Stimulated activated CD4-positive, alpha-beta T cell treated with anti-CD3 and anti-CD28 coated beads, Interleukin-2, amount 100 ng/mL, for 24 hours (primary cell): ENCODE measurements at places on chromosomes 3 and 15.
A peak's percentile ranks its signal among the peaks of the same experiment; 100 is the strongest.

- DNase-seq, result no peak
These were observed 244.0 kb upstream of the TBC1D5 start for GRCh38 chr3:17986348-17986816.

- no peak for DNase-seq
These were observed 79.7 kb downstream of the WNT5A start for GRCh38 chr3:55407426-55407820.

DNA sequence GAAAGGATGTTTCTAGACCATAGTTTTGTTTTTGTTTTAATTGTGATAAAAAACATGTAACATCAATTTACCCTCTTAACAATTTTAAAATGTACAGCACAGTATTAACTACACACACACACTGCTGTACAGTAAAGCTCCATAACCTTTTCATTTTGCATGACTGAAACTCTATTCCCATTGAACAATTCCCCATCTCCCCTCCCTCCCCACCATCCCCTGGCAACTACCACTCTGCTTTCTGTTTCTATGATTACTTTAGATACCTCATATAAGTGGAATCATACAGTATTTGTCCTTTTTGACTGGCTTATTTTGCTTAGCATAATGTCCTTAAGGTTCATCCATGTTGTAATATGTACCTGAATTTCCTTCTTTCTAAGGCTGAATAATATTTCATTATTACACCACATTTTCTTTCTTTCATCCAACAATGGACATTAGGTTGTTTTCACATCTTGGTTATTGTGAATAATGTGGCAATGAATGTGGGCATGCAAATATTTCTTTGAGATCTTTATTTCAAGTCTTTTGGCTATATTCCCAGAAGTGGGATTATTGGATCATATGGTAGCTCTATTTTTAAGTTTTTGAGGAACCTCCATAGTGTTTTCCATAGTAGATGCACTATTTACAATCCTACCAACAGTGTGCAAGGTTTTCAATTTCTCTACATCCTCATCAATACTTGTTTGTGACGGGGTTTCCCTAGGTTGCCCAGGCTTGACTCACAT is 10.7 kb downstream of the CHST14 start:
- DNase-seq, result no peak

DNA sequence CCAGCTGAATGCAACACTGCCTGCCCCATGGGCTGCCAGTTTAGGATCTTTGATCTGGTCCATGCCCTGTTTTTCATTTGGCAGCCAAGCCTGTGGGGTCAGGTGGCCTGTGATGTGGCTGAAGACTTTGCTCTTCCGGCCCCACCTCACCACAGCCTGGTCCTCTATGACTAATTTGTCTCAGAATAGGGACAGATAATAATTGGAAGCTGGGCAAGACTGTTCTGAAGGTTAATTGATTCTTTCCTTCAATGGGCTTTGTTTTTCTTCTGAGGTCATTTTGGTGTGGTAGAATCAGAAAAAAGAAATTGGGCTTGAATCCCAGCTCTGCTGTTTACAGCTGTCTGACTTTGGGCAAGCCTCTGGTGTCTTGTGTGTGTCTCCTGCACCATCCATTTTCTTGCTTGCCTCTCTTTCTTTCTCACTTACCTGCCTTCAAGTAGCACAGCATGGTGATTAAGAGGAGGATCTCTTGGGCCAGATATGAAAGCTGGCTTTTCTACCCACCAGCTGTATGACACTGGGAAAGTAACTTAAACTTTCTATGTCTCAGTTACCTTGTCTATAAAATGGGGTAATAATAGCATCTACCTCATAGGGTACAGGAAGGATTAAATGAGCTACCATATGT is 24.2 kb downstream of the ABHD2 start:
- DNase-seq, result no peak

DNA sequence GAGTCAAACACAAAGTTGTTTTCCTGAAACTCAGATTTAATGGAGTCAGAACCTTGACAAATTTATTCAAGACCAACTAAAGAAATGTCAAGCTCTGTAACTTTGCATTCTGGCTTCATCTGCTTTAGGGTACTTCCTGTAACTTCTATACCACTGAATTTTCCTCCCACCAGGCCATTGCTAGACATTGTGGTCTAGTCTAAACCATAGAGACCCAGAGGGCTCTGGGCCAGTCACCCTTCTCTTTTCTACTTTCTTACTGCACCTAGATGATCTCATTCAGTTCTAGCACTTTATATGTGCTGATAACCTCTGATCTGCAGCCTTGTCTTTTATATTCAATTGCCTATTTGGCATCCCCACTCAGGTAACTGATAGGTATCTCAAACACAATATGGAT is 2.8 kb upstream of the OR5K1 start:
- no peak for DNase-seq

DNA sequence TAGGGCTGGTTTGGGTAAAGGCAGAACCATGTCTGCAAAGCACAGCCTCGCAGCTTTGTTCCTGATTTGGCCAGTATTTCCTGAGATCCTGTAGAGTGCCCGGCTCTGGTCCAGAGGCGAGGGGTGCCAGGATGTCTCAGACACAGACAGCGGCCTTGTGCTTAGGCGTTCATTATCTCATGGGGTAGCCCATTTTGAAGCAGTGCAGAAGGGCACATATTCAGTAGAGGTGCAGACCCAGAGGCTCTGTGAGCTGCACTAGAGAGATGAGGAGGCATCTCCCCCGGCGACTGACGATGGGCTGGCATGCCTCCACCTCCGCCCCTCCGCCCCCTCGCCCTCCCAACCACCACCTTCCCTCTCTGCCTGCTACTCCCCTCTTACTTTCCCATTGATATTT is 170.3 kb downstream of the CHDH start:
- DNase-seq, result no peak

DNA sequence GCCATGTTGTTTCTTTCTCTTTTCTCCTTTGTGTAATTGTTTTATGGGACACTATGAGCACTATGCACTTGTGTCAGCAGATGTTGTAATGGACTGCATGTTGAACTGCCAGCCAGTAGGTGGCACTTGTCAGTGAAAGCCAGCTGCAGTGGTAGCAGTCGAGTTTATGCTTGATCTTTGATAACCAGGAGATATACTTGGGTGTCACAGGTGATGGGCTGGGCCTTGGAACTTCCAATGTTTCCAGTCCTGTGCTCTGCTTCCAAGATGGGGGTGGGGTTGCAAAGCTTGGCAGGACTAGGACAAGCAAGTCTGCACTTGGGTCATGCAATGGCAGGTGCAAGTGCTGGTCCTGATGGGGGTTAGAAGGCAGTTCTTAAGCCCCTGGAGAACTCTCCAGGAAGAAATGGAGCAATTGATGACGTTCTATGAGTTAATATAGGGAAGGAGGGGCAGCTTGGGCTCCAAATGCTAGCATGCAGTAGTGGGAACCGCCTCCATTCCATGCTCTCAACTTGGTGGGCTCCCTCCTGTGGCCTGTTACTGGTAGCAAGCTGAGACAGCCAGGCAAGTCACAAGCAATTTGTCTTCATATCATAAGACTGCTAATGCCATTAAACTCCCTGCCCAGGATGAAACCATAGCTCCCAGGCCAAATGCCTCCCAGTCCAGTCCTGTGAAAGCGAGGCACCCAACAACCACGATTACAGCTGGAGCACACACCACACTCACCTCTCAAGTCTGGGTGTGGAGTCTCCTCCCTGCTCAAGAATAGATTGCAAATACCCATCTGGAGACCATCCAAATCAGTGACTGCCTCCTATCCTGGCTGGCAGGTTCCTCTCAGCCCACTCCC is 287.2 kb downstream of the CGGBP1 start:
- peak; percentile 22 for DNase-seq

DNA sequence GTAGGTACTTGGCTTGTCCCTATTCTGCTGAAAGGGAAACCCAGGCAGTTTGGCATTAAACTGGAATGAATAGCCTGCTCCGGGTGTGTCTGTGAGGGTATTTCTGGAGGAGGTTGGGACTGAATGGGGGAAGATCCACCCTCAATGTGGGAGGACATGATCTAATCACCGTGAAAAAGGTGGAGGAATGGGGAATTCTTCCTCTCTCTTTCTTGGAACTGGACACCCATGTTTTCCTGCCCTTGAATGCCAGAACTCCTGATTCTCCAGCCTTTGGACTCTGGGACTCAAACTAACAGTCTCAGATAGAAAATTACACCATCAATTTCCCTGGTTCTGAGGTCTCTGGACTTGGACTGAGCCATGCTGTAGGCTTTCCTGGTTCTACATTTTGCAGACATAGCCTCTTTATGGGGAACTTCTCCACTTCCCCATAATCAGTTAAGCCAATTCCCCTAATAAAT is 391.7 kb downstream of the EDEM1 start:
- DNase-seq, result no peak

GRCh38 chr3:140954576-140954975 is 12.9 kb downstream of the SLC25A36 start:
- no peak for DNase-seq

- no peak for DNase-seq
These were observed 157.2 kb downstream of the EDEM1 start for GRCh38 chr3:5344707-5345106.

GRCh38 chr15:89179966-89180875 is 41.2 kb downstream of the RLBP1 start:
- peak; percentile 60 for DNase-seq

GRCh38 chr15:88799341-88799740 is 3.9 kb upstream of the ACAN start:
- no peak for DNase-seq

- no peak for DNase-seq
These were observed 21.0 kb downstream of the PRICKLE2 start for GRCh38 chr3:64203969-64204908.

DNA sequence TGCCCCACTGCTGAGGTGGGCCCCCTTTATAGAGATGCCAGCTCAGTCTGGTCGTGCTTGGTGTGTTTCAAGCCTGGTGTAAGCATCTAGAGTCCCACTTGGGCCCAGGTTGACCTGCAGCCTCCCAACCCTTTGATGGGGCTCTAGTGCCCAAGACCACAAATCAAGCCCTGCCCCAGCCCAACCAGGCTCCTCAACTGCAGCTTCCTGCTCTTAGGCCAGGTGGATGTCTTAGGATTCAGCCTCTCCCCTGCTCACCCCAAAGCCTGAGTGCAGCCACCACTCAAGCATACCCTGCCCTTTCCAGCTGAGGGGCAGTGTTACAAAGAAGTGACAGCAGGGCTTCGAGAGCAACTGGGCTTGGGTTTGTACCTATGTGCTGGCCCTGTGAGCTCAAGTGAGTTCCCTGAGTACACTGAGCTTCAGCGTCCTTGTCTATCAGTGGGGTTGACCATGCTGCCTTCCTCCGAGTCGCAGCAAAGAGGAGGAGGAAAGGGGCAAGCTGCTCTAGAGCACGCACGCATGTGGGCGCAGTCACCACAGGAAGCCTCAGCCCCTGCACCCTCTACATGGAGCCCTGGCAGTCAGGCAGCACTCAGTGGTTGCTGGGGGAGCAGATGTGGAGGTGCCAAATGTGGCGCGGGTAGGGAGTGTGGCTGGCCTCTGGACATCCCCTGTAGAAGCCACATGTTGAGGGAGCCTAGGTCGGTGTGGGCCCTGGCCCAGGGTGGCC is 120.7 kb downstream of the EEFSEC start:
- no peak for DNase-seq

DNA sequence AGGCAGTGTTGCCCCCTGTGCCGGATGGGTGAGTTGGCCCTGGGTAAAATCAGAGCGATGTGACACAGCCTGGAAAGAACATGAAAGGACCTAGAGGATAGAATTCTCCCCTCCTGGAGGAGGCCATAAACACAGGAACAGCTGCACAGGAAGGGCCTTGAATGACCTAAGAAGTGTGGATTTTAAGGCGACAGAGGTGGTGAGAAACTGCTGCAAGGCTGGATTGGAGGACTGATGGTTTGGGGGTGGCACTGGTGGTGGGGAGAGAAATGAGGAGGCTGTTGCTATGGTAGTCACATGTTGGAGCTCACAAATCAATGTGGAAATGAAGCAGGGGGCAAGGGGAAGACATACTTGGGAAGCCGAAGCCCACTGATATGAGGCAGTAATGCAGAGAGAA is 13.8 kb downstream of the XIRP1 start:
- no peak for DNase-seq

- no peak for DNase-seq
These were observed 71.8 kb downstream of the DTWD1 start for GRCh38 chr15:49692514-49693090.

DNA sequence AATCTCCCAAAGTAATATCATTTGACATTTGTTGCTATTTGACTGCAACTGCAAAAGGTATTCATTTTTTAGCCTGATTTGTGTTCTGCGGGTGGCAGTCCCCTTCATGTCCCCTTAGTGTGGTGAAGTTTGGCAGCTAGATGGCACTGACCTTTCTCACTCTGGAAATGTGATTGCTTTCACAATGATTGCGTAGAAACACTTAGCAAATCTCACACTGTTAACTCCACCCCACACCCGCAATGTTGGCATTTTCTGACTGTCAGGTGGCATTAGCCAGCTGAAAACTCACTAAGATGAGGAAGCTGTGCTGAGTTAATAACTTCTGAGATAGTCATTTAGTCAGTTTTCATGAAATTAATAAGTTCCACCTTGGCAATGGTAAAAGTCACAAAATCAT is 76.9 kb downstream of the TRIM69 start:
- DNase-seq, result no peak

DNA sequence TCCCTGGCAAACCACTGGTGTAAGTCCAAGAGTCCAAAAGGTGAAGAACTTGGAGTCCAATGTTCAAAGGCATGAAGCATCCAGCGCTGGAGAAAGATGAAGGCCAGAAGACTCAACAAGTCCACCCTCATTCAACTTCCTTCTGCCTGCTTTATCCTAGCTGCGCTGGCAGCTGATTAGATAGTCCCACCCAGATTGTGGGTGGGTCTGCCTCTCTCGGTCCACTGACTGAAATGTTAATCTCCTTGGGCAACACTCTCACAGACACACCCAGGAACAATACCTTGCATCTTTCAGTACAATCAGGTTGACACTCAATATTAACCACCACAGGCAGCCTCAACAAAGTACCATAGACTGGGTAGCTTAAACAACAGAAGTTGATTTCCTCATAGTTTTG is 245.9 kb upstream of the IGF1R start:
- DNase-seq, result no peak

DNA sequence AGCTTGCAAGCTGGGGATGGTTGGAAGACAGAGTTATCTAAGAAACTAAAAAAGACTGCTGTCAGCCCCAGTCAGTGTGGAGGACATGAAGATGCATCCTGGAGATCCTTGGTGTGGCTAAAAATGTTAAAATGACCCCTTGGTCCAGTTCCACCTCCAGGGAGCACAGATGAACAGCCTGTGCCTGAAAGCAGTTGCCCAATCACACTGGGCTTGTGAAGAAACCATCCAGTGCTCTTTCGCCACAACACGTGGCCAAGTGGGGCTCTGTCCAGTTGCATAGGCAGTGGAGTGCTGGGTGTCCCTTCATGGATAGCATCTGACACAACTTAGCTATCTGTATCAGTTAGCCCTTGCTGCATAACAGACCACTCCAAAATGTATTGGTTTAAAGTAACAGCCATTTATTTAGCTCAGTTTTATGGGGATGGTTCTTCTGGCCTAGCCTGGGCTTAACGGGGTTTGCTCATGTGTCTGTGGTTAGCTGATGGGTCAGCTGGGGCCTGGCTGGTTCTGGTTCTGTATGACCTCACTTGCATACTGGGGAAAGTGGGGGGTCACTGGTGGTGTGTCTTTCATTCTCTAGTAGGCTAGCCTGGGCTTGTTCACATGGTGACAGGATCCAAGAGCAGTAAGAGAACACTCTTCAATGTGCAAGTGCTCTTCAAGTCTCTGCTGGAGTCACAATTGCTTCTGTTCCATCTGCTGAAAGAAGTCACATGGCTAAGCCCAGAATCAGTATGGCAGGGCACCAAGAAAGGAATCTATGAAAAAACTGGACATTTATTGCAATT is 226.2 kb downstream of the PDCD6IP start:
- DNase-seq, result no peak
